CD4-positive, alpha-beta T cell treated with Interleukin-10 for 1 hour (primary cell): ENCODE measurements at places on chromosomes 12 and 14.

DNA sequence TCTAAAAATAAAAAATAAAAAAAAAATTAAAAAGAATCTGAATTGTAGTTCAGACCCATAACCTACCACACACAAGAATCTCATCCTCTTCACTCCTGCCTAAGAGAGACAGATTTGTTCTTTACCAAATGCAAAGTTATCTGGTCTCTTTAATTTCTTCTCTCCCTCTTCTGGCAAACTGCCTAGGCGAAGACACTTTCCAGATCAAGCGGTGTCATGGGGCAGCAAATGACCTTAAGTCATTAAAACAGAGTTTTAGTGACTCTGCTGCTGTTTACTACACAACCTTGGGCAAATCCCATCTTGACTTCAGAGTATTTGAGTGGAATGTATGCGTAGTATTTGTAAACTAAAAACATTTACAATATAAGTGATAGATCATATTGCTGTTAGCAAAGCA, 60.9 kb upstream of the NID2 start:
- no peak for DNase-seq

DNA sequence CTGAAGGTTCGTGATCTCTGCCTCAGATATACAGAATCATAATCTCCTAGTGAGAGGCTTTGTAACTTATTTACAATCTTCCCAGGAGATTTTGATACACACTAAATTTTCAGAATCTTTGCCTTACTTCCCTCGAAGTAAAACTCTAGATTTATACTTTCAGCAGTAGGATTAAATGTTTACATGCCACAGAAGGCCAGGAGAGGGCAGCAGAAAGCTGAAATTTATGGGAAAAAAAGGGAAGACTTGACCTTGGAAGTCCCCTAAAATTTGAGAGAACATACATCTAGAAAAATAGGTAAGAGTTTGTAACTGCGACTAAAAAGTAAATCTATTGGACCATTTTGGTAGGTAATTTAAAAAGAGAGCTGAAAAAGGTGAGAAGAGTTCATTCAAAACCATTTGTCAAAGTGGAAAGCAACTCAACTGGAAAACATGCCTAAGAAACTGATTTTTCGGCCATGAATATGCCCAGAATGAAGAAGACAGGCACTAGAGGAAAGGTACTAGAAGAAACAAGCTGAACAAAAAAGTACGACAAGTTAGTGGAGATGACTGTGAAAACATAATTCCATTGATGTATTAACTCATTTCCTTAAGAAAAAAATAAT, 242.0 kb upstream of the MDGA2 start:
- no peak for DNase-seq

GRCh38 chr12:105487963-105488362, 157.5 kb downstream of the C12orf75 start:
- DNase-seq = no peak

DNA sequence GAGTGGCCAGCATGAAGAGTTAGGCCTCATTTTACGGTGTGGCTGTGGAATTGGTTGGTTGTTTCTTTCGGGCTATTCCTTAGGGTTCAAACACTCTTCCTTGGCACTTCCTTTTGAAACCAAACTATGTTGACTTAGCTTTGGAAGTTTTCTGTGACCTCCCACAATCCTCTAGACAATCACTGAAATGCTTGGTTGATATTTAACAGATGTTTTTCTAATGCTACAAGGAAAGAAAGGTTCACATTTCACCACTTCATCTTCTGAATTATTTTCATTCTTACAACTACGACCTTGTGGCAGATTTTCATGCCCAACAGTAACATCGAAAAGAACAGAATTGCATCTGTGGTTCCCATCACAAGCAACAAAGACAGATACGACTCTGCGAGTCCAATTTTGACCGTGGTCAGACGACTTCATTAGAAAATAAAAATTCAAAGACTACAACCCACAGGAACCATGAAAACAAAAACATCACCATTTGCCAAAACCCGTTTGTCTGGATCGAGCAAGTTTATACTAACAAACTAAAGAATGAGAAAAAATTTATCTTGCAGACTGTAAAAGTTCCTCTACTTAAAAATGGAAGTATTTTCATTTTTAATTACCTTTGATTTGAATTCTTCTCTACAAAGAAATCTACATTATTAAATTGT, 16.9 kb downstream of the PRKAB1 start:
- no peak for DNase-seq

GRCh38 chr12:6788972-6789924, at the start of gene CD4:
CD4 (plus strand) TSS chr12:6789528; CDS start chr12:6800139, 10,611 bp downstream.
- peak; percentile 75 for DNase-seq

GRCh38 chr14:56216626-56217379, 98.6 kb downstream of the PELI2 start:
- DNase-seq = no peak
